GM23248 (cell line): ENCODE measurements at places on chromosomes 7 and 10. TPM values are rescaled to one million over a fixed set of nuclear protein-coding genes. Genes with fewer than 3 reads are reported as not detected.
A peak's percentile ranks its signal among the peaks of the same experiment; 100 is the strongest.

The SPDYE8 gene
- not detected in 2 replicates for total RNA-seq

DNA sequence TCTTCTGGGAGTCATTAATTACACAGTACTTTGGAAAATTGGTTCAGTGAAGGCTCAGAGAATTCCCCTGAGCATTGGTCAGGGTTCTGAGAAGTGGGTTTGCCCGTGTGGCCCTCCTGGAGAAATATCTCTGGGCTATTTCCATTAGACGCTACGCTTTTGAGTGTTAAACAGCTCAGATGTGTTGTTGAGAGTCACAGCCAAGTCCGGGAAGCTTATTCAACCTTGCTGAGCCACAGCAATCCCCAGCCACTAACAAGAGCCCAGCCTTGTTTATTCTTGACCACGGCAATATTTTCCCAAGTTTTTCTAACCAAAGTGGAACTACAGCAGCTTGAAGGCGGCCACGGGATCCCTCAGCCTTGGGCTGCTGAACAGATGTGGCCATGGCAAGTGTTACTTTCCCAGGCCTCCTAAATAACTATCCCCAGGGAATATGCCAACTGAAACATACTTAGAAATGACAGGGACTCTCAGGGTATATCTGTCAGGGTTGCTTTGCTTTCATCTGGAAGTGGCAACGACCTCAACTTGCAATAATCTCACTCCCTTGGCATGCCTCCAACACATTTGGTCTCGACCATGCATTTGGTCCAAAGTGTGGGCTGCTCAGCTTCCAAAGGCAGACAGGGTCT lies 214.7 kb downstream of the EMX2 start:
- no peak overlapping the region for H3K27ac ChIP-seq
- no peaks in the 10 kb centered on the region for H3K36me3 ChIP-seq
- H3K4me1 ChIP-seq, result no peaks in the 10 kb centered on the region
- no peak overlapping the region for H3K4me3 ChIP-seq

GRCh38 chr7:49822856-49823255 lies 49.4 kb downstream of the VWC2 start:
- no peak overlapping the region for H3K4me3 ChIP-seq
- no peaks in the 10 kb centered on the region for H3K4me1 ChIP-seq
- no peaks in the 10 kb centered on the region for H3K27me3 ChIP-seq

DNA sequence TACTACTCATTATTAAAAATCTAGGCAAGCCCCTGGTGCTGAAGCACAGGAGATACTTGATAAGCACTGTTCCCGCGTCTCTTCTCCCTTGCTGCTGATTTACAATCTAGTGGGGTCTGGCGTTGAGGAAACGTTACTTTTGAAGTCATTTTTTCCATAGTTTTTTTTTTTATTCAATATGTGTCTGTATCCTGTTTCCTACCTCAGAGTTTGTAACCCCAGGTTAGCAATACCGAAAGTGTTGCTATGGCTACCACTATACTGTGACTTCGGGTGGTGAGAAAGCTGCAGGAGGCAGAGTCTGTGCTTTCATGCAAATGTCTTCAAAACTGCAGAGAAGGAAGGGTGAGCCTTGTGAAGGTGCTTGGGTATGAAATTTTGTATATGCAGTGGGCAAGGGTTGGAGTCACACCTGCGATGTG lies 458.8 kb upstream of the GHITM start:
- no peak overlapping the region for H3K4me3 ChIP-seq
- H3K36me3 ChIP-seq, result no peaks in the 10 kb centered on the region
- H3K27me3 ChIP-seq, result no peaks in the 10 kb centered on the region
- H3K4me1 ChIP-seq, result no peaks in the 10 kb centered on the region
- H3K27ac ChIP-seq, result no peak overlapping the region

- no peaks in the 10 kb centered on the region for H3K4me1 ChIP-seq
- no peaks in the 10 kb centered on the region for H3K36me3 ChIP-seq
- DNase-seq, result no peak
- H3K27me3 ChIP-seq, result no peaks in the 10 kb centered on the region
- no peak overlapping the region for H3K27ac ChIP-seq
- no peak overlapping the region for H3K4me3 ChIP-seq
Measured at GRCh38 chr7:87091487-87092066, 32.1 kb upstream of the ELAPOR2 start.

DNA sequence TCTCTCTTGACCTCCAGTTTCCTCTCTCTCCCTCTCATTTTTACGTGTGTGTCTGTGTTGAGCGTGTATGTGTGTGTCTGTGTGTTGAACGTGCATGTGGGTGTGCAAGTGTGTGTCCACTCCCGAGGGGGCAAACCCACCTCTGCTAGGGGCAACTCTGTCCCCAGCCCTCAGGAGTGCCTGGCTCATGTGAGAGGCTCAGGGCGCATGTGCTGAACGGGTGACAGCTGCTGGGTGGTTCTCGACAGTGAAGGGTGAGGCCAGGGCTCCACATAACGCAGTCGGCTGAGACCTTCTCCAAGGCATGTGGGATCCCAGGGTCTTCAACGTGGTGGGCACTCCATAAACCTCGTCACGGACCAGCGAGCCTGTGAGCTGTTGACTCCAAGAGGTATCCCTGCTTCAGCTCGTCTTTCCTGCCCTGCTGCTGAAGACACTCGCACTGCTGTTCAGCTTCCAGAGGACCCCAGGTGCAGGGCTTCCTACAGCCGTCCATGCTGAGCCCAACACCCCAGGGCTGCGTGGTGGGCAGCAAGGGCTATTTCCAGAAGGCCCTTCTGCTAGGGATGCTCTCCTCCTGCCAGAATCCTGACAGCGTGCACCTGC lies 361.6 kb upstream of the SHH start:
- H3K27me3 ChIP-seq, result no peaks in the 10 kb centered on the region
- no peak overlapping the region for H3K4me3 ChIP-seq
- no peak overlapping the region for H3K27ac ChIP-seq
- no peak for DNase-seq
- no peaks in the 10 kb centered on the region for H3K4me1 ChIP-seq

The TMEM178B gene
- total RNA-seq, result 0.22 and 0.25 TPM in 2 replicates

DNA sequence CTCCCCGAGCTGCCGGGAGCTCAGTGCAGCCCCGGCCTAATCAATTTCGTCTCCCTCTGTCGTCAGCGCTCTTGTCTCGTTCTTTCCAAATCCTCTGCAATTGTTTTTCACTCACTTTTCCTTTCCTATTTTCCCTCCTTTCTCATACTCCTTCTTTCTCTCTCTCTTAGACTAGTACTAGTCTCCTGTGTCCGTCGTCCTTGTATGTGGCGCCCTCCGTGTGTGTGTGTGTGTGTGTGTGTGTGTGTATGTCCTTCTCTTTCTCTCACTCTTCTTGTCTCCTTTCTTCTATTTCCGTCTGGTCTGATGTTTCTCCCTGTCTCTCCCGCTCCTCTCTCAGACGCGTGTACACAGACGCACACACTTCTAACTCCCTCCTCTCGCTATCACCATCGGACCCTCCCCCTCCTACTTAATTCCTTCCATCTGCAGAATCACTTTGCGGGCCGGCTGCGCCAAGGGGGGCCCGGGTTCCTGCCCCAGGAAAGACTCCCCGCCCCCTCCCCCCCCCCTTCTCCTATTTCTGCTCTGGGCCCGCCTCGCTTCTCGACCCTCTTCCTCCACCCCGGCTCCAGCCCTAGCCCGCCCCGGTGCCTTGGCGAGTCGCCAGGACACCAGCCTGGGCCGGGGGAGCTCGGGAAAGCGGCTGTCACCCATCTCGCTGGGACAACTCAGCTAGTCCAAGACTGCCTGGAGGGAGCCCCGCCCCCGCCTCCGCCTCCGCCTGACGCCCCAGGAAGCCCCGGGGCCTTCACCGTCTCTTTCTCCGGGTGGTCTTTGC lies 743 bp upstream of the ZCCHC24 start:
- peaks cover 16% of the 10 kb centered on the region for H3K4me1 ChIP-seq
- no peaks in the 10 kb centered on the region for H3K36me3 ChIP-seq
- H3K27me3 ChIP-seq, result no peaks in the 10 kb centered on the region
- peak; percentile 54 for DNase-seq
- H3K4me3 ChIP-seq, result peak overlapping the region; percentile 71
- H3K27ac ChIP-seq, result peak overlapping the region; percentile 84

- no peak overlapping the region for H3K27ac ChIP-seq
- no peaks in the 10 kb centered on the region for H3K4me1 ChIP-seq
- DNase-seq, result no peak
- H3K36me3 ChIP-seq, result no peaks in the 10 kb centered on the region
- no peak overlapping the region for H3K4me3 ChIP-seq
Measured at GRCh38 chr7:50317221-50317678, 12.7 kb downstream of the IKZF1 start.

The BTBD16 gene
- not detected in 2 replicates for total RNA-seq

- no peaks in the 10 kb centered on the region for H3K36me3 ChIP-seq
- no peaks in the 10 kb centered on the region for H3K27me3 ChIP-seq
- peak; percentile 75 for DNase-seq
- peaks cover 10% of the 10 kb centered on the region for H3K4me1 ChIP-seq
- no peak overlapping the region; the same call in 1 of the 2 replicates for H3K4me3 ChIP-seq
Measured at GRCh38 chr10:61882621-61883370, 18.7 kb upstream of the ARID5B start.

- H3K27ac ChIP-seq, result peak overlapping the region; percentile 31
- DNase-seq, result peak; percentile 78
- H3K36me3 ChIP-seq, result no peaks in the 10 kb centered on the region
- H3K27me3 ChIP-seq, result no peaks in the 10 kb centered on the region
- H3K4me1 ChIP-seq, result peaks cover 10% of the 10 kb centered on the region
- H3K4me3 ChIP-seq, result no peak overlapping the region
Measured at GRCh38 chr7:113730309-113730955, 188.4 kb downstream of the PPP1R3A start.

The TRRAP gene
- 11.3 and 13.0 TPM in 2 replicates for total RNA-seq

GRCh38 chr7:110974441-110974840 lies 116.5 kb upstream of the LRRN3 start:
- no peak overlapping the region for H3K4me3 ChIP-seq
- H3K27ac ChIP-seq, result no peak overlapping the region
- H3K27me3 ChIP-seq, result no peaks in the 10 kb centered on the region
- no peaks in the 10 kb centered on the region for H3K4me1 ChIP-seq
- H3K36me3 ChIP-seq, result no peaks in the 10 kb centered on the region

The LDB1 gene
- 28.1 and 30.5 TPM in 2 replicates for total RNA-seq

DNA sequence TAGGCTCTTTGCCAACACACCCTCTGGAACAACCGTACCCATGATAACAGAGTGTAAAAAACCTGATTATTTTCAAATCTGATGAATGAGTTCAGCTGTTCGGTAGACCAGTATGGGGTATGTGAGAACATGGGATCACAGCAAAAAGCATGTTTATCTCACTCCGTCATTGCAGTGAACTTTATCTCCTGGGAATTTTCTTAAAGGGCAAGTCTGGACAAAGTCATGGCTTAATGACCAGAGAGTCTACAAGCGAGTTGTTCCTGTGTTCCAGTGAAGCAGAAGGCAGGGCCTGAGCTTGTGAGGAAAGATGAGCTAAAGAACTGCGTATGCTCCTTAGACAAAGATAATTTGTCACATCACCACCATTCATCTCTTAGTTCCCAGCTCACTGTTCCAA lies 219.7 kb downstream of the TRIL start:
- no peak overlapping the region for H3K4me3 ChIP-seq
- no peak overlapping the region for H3K27ac ChIP-seq
- H3K27me3 ChIP-seq, result no peaks in the 10 kb centered on the region
- H3K36me3 ChIP-seq, result no peaks in the 10 kb centered on the region
- no peaks in the 10 kb centered on the region for H3K4me1 ChIP-seq
- DNase-seq, result no peak

The DPP6 gene
- total RNA-seq, result not detected in 2 replicates

GRCh38 chr10:122983898-122984297 lies 3.7 kb downstream of the PSTK start:
- H3K27ac ChIP-seq, result no peak overlapping the region
- DNase-seq, result no peak
- H3K4me1 ChIP-seq, result 0 out of 2 replicates have a peak, but pooled peaks cover 5% of the 10 kb centered on the region
- no peaks in the 10 kb centered on the region for H3K27me3 ChIP-seq

DNA sequence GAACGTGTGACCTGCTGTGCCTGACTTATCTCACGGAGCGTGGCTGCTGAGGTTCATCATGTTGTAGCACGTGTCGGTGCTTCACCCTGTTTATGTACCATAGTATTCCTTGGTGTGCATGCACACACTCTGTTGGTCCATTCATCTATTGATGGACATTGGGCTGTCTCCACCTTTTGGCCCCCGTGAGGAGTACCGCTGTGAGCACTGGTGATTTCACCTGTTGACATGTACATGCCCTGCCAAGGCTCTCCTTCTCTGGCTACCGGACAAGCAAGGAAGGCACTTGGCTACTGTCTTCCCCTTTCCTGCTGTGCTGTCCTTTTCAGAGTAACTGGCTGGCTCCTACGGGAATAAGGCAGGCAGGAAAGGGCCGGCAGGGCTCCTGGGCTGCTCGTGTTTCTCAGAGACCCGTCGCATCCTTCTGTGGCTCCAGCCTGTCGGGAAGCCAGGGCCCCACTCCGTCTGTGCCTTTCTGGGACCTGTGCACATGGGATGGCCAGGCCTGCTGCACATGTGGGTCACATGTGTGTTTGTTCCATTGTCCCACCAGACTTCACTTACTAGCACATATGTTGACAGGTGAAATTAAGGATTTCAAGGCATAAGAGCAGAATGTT lies 17.8 kb upstream of the TBRG4 start:
- H3K4me3 ChIP-seq, result no peak overlapping the region
- no peaks in the 10 kb centered on the region for H3K27me3 ChIP-seq
- no peaks in the 10 kb centered on the region for H3K36me3 ChIP-seq
- H3K27ac ChIP-seq, result no peak overlapping the region

DNA sequence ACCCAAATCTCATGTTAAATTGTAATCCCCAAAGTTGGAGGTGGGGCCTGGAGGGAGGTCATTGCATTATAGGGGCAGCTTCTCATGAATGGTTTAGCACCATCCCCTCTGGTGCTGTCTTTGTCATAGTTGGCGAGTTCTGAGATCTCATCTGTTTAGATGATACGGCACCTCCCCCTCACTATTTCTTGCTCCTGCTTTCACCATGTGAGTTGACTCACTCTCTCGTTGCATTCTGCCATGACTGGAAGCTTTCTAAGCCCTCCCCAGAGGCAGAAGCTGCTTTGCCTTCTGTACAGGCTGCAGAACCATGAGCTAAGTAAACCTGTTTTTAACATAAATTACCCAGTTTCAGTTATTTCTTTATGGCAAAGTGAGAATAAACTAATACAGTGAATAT lies 18.9 kb upstream of the ZNF138 start:
- no peaks in the 10 kb centered on the region for H3K4me1 ChIP-seq
- no peak overlapping the region for H3K4me3 ChIP-seq
- no peaks in the 10 kb centered on the region for H3K36me3 ChIP-seq
- no peak overlapping the region for H3K27ac ChIP-seq

The RAB19 gene
- total RNA-seq, result not detected in 2 replicates

The IFT22 gene
- total RNA-seq, result 40.1 and 51.9 TPM in 2 replicates

- H3K27ac ChIP-seq, result 0 out of 2 replicates have a peak overlapping the region, but pooled peaks have one; percentile 24
- peak; percentile 49 for DNase-seq
- H3K27me3 ChIP-seq, result no peaks in the 10 kb centered on the region
- H3K4me3 ChIP-seq, result peak overlapping the region; percentile 82
- H3K36me3 ChIP-seq, result no peaks in the 10 kb centered on the region
Measured at GRCh38 chr10:22713853-22714478, 412 bp downstream of the PIP4K2A start.

DNA sequence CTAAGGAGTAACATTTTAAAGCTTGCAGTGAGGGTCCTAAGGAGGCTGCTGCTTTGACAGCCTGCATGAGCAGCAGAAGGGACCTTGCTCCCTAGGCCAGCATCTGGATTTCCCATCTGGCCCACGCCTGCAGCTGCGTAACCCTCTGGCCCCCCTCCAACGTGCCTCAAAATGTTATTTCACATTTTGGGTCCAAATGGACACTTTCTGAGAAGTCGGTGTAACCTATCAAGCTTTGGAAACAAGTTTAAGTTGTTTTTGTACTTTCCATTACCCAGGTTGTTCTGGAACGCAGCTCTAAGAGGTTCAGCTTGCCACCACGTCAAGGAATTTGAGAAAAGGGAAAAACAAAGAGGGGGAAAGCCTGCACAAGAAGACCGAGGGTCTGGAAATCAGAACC lies 338.3 kb downstream of the KCNMA1 start:
- no peaks in the 10 kb centered on the region for H3K27me3 ChIP-seq
- H3K4me1 ChIP-seq, result peaks cover 31% of the 10 kb centered on the region
- no peak overlapping the region for H3K4me3 ChIP-seq
- no peak for DNase-seq
- H3K27ac ChIP-seq, result no peak overlapping the region

GRCh38 chr7:83267141-83267631 lies 104.5 kb upstream of the PCLO start:
- H3K27ac ChIP-seq, result no peak overlapping the region
- peak; percentile 17 for DNase-seq
- no peaks in the 10 kb centered on the region for H3K36me3 ChIP-seq
- 0 out of 2 replicates have a peak, but pooled peaks cover 3% of the 10 kb centered on the region for H3K27me3 ChIP-seq
